ENCODE measurements at places on chromosomes 3 and 15. TPM values are rescaled to one million over a fixed set of nuclear protein-coding genes. Genes with fewer than 3 reads are reported as not detected.

- no peak for DNase-seq
- H3K4me3 ChIP-seq, result no peak overlapping the region
- no peaks in the 10 kb centered on the region for H3K36me3 ChIP-seq
- peaks cover 3% of the 10 kb centered on the region for H3K27me3 ChIP-seq
- H3K27ac ChIP-seq, result no peak overlapping the region
Measured at GRCh38 chr15:29692527-29692926, 129.7 kb downstream of the TJP1 start.

DNA sequence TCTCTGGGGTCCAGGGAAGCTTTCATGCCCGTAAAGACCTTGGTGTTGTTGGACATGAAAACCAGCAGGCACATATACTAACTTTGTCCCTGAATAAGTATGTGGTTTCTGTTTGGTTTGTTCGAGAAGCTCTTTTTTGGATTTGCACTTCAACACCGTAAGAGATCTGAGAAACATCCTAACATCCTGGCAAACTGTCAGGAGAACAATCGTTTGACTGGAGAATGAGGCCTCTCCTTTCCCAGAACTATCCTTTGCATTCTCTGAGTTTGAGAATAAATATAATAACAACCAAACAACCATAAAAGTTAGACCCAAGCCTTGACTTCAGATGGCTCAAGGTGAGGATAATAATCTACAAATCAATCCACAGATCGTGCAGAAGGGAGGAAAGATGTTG lies 230.4 kb upstream of the WNT5A start:
- no peak overlapping the region for H3K4me3 ChIP-seq
- H3K4me1 ChIP-seq, result no peaks in the 10 kb centered on the region
- no peak for DNase-seq

- no peak for DNase-seq
- H3K4me3 ChIP-seq, result no peak overlapping the region
Measured at GRCh38 chr15:79837846-79838245, 59.0 kb downstream of the MTHFS start.

GRCh38 chr3:57559526-57559925 lies 3.5 kb downstream of the PDE12 start:
- no peaks in the 10 kb centered on the region for H3K27me3 ChIP-seq
- peak overlapping the region; percentile 47 for H3K27ac ChIP-seq
- peaks cover 46% of the 10 kb centered on the region for H3K4me1 ChIP-seq
- peaks cover 51% of the 10 kb centered on the region for H3K36me3 ChIP-seq

DNA sequence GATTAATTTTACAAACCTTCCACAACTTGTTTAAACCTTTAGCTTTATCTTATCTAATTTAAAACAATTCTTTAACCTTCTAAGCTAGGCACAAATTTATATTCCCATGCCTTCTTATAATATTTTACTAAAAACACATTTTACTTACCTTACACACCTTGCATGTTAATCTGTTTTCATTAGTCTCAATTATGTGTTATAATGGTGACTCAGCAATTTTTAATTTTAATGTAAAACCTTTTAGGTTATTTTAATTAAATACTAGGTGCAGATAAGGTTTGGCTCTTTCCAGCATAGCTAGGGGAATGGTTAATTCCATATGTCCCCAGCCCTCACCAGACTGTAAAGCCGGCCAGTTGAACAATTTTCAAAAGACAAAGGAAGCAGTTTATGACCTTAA lies 264.6 kb upstream of the SGO1 start:
- H3K36me3 ChIP-seq, result no peaks in the 10 kb centered on the region
- no peak overlapping the region for H3K4me3 ChIP-seq
- no peak overlapping the region for H3K27ac ChIP-seq
- no peaks in the 10 kb centered on the region for H3K27me3 ChIP-seq

DNA sequence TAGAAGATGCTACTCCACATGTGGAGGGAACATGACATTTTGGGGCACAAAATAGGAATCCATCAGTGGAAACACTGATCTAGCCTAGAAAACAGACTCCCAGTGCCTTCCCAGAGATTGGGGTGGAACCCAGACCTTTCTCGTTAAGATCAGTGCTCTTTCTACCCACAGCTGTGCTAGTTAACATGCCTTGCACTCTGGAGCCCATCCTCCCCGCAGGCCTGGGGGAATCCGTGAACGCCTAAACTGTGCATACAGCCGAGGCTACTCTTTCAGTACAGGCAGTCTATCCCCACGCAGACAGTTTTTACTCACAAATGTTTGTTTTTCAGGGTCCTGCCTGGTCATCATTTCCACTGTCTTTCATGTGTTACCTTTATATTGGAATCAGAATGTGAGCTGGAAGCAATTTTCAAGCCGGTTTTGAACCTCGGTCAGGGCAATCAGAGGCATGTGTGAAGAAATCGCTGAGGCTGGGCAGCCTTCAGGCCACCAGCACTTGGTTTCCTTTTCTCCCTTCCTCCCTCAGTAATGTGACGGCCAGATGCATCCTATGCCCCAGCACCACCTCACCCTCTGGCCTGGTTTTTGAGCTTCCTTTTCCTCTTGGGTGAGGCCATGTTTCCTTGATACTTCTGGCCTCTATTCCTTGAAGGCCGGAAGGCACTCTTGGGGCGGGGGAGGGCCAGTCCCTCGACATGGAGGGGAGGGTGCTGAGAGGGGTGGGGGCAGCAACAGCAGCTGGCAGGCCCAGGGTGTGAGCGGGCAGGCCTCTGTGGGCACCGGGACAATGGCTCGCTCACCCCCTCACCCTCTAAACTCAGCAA lies 123.6 kb upstream of the GALNT15 start:
- no peaks in the 10 kb centered on the region for H3K27me3 ChIP-seq
- DNase-seq, result no peak
- H3K4me1 ChIP-seq, result peaks cover 9% of the 10 kb centered on the region
- no peaks in the 10 kb centered on the region for H3K36me3 ChIP-seq
- no peak overlapping the region for H3K4me3 ChIP-seq
- H3K27ac ChIP-seq, result no peak overlapping the region

DNA sequence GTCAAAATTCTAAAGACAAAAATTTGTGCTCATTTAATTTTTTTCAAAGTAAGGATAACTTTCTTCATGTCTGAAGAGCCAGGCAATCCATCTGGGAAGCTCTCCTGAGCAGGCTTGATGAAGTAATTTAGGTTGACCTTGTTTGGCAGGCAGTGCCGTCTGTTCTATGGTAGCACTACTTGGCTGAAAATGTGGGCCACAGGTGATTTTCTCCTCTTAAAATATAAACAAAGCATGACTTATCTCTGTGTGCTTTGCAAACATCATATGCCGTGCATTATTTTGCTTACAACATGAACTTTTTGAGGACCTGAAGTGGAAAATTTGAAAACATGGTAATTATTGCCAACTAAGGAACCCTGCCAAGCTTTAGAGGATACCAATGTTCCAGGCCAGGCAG lies 143.2 kb downstream of the RAP2B start:
- DNase-seq, result no peak
- no peak overlapping the region for H3K27ac ChIP-seq
- H3K36me3 ChIP-seq, result no peaks in the 10 kb centered on the region

DNA sequence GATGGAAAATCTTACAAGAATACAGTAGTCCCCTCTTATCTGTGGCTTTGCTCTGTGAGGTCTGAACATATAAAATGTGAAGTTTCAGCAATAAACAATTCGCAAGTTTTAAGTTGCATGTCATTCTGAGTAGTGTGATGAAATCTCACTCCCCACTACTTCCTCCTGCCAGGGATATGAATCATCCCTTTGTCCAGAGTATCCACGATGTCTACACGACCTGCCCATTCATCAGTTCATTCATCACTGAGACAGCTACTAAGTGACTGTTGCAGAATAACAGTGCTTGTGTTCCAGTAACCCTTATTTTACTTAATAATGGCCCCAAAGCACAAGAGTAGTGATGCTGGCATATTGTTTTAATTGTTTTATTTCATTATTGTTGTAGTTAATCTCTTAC lies 489.2 kb upstream of the UBE2E2 start:
- H3K4me3 ChIP-seq, result no peak overlapping the region
- H3K27ac ChIP-seq, result no peak overlapping the region
- no peaks in the 10 kb centered on the region for H3K4me1 ChIP-seq
- H3K27me3 ChIP-seq, result no peaks in the 10 kb centered on the region

The ACP3 gene
- not detected for total RNA-seq

The EFCAB12 gene
- total RNA-seq, result 0.65 TPM

The HIGD2B gene
- not detected for total RNA-seq

The ACKR4 gene
- total RNA-seq, result not detected

The ANKUB1 gene
- not detected for total RNA-seq

The IFT122 gene
- total RNA-seq, result 22.8 TPM

The ALPK3 gene
- 0.20 TPM for total RNA-seq

The SLC12A8 gene
- total RNA-seq, result 0.65 TPM

The PROS1 gene
- total RNA-seq, result 0.35 TPM

Data from activated CD4-positive, alpha-beta memory T cell treated with anti-CD3 and anti-CD28 coated beads, Interleukin-2, amount 10 ng/mL, durations not matched to agents 7 days and 5 days (primary cell).